ENCODE measurements at places on chromosomes 12 and 14.

DNA sequence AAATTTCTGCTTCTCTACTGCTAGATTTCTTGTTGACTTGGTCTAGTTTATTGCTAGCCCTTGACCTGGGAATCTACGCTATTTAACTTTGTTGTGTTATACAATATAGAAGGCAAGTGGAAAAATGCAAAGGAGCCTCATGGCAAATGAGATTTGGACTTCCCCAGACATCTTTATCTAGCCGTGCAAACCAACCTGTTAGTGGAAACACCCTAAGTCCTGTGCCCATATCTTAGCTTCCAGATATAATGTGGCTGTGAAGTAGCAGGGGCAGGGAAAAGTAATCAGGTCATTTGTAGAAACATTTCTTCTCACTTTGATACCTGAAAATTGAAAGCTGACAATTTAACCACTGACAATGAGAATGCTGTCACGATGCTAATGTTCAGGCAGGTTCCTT, 90.7 kb upstream of the ATP2B1 start:
- no peak for DNase-seq
- H3K4me1 ChIP-seq, result peaks cover 3% of the 10 kb centered on the region
- no peak overlapping the region for H3K4me3 ChIP-seq
- H3K27me3 ChIP-seq, result no peaks in the 10 kb centered on the region
- H3K36me3 ChIP-seq, result no peaks in the 10 kb centered on the region
- no peak overlapping the region for H3K27ac ChIP-seq

- no peaks in the 10 kb centered on the region for H3K27me3 ChIP-seq
- H3K4me1 ChIP-seq, result no peaks in the 10 kb centered on the region
- no peak overlapping the region for H3K27ac ChIP-seq
- H3K36me3 ChIP-seq, result no peaks in the 10 kb centered on the region
- no peak overlapping the region for H3K4me3 ChIP-seq
- DNase-seq, result no peak
Observed at GRCh38 chr12:125159702-125160101, 94.5 kb downstream of the AACS start.

- no peaks in the 10 kb centered on the region for H3K27me3 ChIP-seq
- no peak overlapping the region for H3K27ac ChIP-seq
- H3K36me3 ChIP-seq, result no peaks in the 10 kb centered on the region
- no peaks in the 10 kb centered on the region for H3K4me1 ChIP-seq
- DNase-seq, result no peak
- no peak overlapping the region for H3K4me3 ChIP-seq
Observed at GRCh38 chr14:30519961-30520360, 39.0 kb upstream of the G2E3 start.

- H3K36me3 ChIP-seq, result no peaks in the 10 kb centered on the region
- no peaks in the 10 kb centered on the region for H3K4me1 ChIP-seq
- no peaks in the 10 kb centered on the region for H3K27me3 ChIP-seq
- H3K27ac ChIP-seq, result no peak overlapping the region
- H3K4me3 ChIP-seq, result no peak overlapping the region
- DNase-seq, result no peak
Observed at GRCh38 chr14:69701857-69702256, 65.1 kb upstream of the SRSF5 start.

GRCh38 chr12:48643011-48643410, 39.0 kb downstream of the KANSL2 start:
- no peak overlapping the region for H3K27ac ChIP-seq
- no peak for DNase-seq
- H3K27me3 ChIP-seq, result no peaks in the 10 kb centered on the region
- no peak overlapping the region for H3K4me3 ChIP-seq

DNA sequence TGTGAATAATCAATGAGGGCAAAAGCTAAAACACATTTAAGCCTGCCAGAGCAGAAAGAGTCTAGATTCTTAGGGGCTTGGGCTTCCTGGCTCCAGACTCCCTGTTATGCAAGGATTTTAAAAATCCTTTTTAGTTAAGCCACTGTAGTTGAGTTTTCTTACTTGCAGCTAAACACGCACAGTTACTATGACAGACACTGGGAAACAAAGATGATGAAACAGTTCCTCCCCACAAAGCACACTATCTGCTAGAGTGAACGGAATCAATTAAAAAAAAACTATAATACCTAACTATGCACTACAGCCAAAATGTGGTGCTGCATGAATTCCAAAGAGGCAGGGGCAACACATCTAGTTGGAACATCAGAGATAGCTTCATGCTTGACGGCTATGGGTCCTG, 28.2 kb downstream of the RPS6KA5 start:
- no peak overlapping the region for H3K27ac ChIP-seq
- H3K36me3 ChIP-seq, result no peaks in the 10 kb centered on the region
- no peak for DNase-seq
- H3K27me3 ChIP-seq, result no peaks in the 10 kb centered on the region
- peaks cover 3% of the 10 kb centered on the region for H3K4me1 ChIP-seq
- H3K4me3 ChIP-seq, result no peak overlapping the region

DNA sequence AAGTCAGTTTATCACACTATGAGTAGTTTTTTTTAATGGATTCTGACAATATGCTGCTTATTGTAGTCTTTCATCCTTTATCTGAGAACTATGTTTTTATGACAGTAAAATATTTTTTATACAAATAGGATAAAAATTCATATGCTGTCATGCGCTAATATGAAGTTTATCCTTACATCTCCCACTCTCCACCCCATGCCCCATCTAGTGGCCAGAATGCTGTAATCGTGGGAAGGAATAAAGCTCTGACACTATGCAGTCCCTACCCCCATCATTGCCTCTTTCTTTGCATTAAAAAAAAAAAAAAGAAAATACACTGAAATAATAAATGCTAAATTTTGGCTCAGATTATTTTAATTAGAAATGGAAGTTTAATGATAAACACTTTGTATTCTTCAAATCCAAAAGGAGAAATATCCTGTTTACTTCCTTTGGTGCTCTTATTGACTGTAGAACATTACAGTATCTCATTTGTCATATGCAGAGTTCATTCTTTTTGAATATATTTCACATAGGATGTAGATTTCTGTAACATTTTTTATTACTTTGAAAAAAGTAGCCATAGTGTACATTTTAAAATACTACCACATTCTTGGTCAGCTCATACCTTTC, 145.9 kb upstream of the SLCO1C1 start:
- no peak overlapping the region for H3K27ac ChIP-seq
- no peaks in the 10 kb centered on the region for H3K27me3 ChIP-seq
- H3K4me3 ChIP-seq, result no peak overlapping the region
- DNase-seq, result no peak
- no peaks in the 10 kb centered on the region for H3K36me3 ChIP-seq

DNA sequence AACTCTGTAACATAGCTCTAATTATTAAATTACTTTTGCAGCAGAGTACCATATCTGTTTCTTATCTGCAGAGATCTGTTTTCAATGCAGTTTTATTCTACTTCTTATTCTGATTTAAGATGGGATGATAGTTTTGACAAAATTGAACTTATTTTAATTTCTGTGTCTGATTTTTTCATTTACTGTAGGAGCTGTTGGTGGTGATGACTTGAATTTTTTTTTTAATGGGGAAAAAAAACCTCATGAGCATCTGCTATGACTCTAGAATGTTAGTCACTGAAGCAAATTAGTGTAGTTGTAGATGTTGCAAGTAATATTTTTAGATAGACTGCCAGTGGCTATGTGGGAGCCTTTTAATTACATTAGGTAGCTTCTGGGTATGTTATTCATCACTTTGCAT, 23.4 kb downstream of the DNM1L start:
- H3K4me1 ChIP-seq, result no peaks in the 10 kb centered on the region
- H3K4me3 ChIP-seq, result no peak overlapping the region
- H3K36me3 ChIP-seq, result peaks cover 2% of the 10 kb centered on the region
- no peaks in the 10 kb centered on the region for H3K27me3 ChIP-seq
- no peak for DNase-seq

DNA sequence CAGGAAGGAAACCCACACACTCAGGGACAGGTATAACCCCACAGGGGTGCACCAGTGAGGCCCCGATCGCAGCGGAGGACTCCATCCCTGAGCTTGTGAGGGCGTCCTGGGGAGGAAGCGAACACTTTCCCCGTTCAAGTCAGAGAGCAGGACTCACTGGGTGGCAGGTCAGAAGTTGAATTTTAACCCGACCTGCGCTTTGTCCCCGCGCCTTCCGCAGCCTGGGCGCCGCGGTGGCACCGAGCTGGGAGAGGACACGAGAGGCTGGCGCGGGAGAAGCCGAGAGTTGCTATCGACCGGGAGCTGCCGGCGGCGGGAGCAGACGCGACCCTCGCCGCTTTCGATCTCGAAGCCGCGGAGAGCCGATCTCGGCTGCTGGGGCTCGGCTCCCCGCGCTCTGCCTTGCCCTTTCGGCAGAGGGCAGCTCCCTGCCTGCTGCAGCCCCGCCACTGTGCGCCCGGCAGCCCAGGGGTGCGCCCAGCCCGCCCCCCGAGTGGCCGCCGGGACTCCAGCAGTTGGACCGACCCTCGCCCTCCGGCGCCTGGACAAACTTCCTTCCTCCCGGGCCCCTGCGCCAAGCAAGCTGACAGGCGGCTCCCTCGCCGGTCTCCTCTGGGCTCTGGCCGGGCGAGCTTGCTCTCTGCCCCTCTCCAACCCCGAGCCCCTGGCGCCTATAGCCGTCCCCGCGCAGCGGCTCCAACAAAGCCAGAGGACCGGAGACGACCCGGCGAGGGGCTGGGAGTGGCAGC, 918 bp downstream of the LIN7A start:
- H3K27me3 ChIP-seq, result peaks cover 3% of the 10 kb centered on the region
- peak; percentile 8 for DNase-seq
- no peak overlapping the region for H3K27ac ChIP-seq
- H3K4me1 ChIP-seq, result no peaks in the 10 kb centered on the region
- no peaks in the 10 kb centered on the region for H3K36me3 ChIP-seq
- H3K4me3 ChIP-seq, result peak overlapping the region; percentile 78

DNA sequence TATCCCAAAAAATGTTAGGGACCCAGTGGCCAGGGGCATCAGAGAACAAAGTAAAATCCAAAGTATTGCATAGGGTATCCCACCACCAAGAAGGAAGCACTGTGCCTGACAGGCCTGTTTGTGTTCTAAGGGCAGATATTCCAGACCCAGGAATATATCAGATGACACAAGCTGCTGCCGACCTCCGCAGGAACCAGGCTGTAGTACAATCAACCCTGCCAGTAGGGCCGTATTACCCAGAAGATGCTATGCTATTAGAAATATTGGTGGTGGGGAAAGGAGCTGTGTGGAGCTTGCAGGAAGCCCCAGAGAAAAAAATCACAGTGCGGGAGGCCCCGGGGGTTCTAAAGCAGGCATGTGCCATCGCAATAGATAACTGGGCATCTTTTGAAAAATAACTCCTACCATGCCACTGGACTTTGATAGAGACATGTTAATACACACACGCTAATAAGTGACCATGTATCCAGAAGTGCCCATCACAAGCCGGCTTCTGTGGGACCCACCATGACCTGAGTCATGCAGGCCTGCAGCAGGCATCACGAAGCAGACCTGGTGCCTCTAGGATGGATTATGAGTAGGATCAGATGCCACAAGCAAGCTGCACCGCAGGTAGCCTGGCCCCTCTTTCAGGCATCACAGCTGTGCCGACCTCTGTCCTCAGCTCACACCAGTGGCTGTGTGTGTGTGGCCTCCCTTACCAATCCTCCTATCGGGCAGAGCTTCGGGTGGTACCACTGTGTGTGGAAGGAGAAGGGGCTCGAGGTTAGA, 242.7 kb downstream of the BCL11B start:
- no peak overlapping the region for H3K4me3 ChIP-seq
- DNase-seq, result no peak
- H3K36me3 ChIP-seq, result no peaks in the 10 kb centered on the region
- no peaks in the 10 kb centered on the region for H3K4me1 ChIP-seq
- no peak overlapping the region for H3K27ac ChIP-seq
- no peaks in the 10 kb centered on the region for H3K27me3 ChIP-seq

DNA sequence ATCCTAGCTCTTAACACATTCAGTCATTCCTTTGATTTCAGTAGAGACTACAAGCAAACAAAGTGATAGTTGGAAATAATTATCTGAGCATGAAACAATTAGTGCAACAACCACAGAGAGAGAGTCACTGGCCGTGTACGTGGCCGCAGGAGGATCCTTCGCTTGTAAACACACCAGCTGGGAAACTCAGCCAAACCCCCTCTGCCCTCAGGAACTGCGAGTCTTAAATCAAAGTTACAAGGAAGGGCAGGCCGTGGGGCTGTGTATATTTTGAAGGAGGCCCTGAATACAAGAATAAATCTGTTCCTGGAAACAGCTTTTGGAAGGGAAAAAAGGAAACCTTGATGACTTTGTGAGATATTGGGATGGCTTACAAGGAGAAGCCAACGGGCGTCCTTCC, 164.5 kb downstream of the ANO2 start:
- H3K4me3 ChIP-seq, result no peak overlapping the region
- no peaks in the 10 kb centered on the region for H3K36me3 ChIP-seq
- H3K27me3 ChIP-seq, result no peaks in the 10 kb centered on the region
- no peaks in the 10 kb centered on the region for H3K4me1 ChIP-seq
- H3K27ac ChIP-seq, result no peak overlapping the region
- DNase-seq, result no peak

GRCh38 chr12:9786726-9787717, 26.3 kb upstream of the CD69 start:
- H3K4me3 ChIP-seq, result no peak overlapping the region
- no peaks in the 10 kb centered on the region for H3K36me3 ChIP-seq
- no peak for DNase-seq

DNA sequence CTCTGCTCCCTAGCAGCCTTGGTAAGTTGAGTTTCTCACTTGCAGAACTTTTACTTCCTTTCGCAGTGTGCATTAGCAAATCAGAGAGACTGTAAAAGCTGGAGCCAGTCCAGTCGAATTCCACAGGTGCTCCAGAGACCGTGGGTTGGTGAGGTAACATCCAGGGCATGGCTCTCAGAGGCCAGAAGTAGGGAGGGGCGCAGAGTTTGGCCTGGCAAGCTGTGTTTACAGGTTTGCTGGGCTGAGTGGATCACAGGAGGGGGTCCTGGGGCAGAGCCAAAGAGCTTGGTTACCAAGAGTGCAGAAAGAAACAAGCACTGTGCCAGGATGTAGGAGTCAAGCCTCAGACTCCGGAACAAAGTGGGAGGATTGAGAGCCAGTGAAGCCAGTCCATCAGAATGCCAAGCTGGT, 10.2 kb upstream of the BHLHE41 start:
- H3K27ac ChIP-seq, result no peak overlapping the region
- H3K4me3 ChIP-seq, result no peak overlapping the region
- no peaks in the 10 kb centered on the region for H3K4me1 ChIP-seq
- no peaks in the 10 kb centered on the region for H3K36me3 ChIP-seq
- peaks cover 3% of the 10 kb centered on the region for H3K27me3 ChIP-seq

- H3K36me3 ChIP-seq, result no peaks in the 10 kb centered on the region
- H3K27me3 ChIP-seq, result no peaks in the 10 kb centered on the region
- no peak overlapping the region for H3K4me3 ChIP-seq
- DNase-seq, result no peak
- H3K4me1 ChIP-seq, result no peaks in the 10 kb centered on the region
Observed at GRCh38 chr12:131682510-131682895, 28.4 kb upstream of the SFSWAP start.

All from trophoblast cell (in vitro differentiated cells and primary cell).